Activated gamma-delta T cell treated with Interleukin-2 at 50 U/mL for 16 hours (primary cell): ENCODE measurements at places on chromosomes 7 and 10.

DNA sequence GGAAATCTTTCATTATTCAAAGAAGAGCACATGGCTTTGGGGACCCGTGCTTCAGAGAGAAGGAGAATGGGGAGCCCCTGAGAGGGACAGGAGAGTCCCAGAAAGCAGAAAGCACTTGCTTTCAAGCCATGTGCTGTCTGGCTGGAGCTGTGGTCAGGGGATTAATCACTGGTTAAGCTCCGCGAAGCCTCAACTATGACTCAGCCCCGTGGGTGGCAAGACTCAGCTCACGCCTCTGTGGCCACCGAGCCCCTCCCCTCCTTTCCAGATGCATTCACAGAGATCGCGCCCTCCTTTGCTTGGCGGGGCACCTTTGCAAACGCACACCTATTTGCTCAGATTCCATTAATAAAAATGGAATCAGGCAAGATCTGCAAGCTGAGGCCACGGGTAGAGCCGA is 202.9 kb upstream of the TCERG1L start:
- DNase-seq = no peak

GRCh38 chr10:128936392-128936791 is 530.6 kb upstream of the MGMT start:
- no peak for DNase-seq

- DNase-seq = no peak
Observed at GRCh38 chr10:7767209-7767608, 20.6 kb downstream of the KIN start.

DNA sequence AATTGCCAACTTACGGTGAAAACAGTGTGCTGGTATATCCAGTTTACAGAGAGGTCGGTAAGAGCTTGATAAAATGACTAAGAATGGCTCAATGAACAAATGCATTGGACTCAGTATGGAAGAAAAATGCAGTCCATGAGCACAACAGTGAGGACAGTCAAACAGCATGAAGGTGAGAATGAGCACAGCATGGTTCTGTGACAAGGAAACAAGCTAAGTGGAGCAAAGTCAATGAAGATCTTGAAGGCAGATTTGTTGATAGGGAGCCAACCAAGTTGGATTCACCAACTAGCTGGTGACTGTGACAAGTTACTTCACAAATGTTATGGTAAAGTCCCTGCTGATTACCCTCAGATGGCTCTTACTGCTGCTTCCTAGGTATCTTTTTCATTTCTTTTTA is 75.9 kb downstream of the SHOC2 start:
- no peak for DNase-seq

GRCh38 chr7:116159711-116160110 is 50.6 kb upstream of the TES start:
- DNase-seq = no peak

DNA sequence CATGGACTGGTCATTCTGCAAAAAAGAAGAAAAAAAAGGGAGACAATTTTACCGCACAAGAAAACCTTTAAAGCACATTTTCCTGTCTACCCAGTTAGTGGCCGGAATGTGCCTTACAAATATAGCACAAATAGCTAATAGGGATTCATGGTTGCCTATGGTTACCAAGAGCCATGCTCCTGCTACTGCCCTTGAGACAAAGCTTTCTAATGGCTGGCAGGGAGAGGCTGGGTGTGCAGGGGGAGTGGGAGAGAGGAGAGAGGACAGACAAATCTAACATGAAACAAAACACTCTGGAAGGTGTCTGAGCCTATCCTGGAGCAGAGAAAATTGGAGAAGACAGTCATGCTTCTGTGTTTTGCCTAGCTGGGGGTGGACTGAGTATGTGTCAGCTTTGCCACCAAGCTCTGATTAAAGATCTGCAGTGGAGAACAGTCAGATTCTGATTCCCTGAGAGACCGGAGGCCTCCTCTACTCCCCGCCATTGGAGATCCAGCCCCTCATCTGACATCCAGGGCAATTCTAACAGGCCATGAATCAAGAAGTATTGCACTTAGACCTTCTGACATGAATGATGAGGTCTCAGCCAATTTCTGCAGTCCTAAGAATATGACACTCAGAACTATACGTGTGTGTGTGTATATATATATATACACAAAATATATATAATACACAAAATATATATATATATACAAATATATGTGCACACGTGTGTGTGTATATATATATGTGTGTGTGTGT is 80.2 kb downstream of the PRTFDC1 start:
- no peak for DNase-seq

DNA sequence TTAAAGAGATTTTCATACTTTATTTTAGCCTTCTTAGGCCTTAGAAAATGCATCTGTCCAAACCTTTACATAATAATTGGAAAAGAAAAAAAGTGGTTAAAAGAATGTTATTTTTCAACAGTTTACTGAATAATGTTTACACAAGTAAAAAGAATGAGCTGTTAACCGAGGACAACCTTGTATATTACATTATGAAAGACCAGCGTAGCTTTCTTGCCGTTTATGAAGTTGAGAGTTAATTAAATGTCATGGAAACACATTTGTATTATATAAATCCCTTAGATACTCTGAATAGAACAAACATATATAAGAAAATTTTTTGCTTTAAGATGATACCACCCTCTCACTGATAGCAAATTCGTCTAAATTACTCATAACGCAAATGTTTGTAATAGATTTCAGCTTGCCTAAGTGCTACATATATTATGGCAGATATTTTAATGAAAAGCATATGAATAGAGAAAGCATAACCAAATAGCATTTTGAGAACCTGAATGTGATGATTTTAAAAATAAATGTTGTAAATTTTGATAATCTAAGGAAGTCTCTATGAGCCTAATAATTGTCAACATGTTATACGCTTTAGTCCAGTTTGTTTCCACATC is 9.1 kb downstream of the CACNB2 start:
- no peak for DNase-seq

DNA sequence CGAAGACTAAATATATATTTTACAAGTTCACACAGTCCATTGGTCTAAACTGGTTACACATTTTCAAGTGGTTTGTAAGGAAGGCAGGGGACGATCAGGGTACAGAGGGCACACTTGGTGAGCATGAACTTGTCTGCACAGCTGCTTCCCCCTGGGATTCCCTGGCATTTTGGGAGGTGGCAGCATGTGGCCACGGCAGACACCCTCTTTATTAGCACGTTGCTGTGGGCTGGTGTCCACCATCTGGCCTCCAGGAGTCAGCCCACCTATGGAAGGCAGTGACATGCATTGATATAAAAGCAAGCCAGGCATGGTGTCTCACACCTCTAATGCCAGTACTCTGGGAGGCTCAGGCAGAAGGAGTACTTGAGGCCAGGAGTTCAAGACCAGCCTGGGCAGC is 350.2 kb downstream of the TYW1 start:
- no peak for DNase-seq

DNA sequence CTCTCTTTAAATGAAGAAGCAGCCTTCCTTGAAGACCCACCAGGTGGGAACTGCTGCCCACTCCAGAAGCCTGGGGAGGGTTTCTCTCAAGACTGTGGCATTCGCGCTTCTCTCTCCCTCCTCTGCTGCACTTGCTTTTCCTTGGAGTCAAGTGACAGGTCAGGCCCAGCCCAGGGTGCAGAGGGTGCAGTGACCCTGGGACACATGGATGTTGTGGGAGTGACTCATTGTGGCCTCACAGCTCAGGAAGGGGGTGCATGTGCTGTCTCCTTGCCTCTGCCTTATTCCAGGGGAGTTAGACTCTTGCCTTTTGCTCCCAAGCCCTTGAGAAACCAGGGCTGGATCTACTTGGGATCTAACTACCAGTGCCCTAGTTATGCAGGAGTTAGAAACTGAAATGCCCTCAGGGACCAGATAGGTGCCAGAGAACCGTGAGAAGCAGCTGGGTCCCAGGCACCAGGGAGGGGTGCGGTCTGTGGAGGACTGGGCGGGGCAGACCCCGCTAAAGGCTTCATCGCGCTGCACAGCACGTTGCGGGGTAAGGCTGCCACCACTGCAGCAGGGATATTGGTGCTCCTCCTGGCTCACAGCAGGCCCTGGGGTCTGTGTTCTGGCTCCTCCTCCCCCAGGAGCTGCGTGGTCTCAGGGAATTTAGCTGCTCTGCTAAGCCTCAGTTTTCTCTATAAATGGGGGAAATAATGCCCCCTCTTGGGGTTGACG is 11.4 kb downstream of the FAM241B start:
- DNase-seq = no peak

GRCh38 chr10:93198401-93199131 is 124.9 kb downstream of the CYP26A1 start:
- no peak for DNase-seq

GRCh38 chr7:158077934-158078910 is 509.4 kb downstream of the PTPRN2 start:
- no peak for DNase-seq

GRCh38 chr7:104951546-104951945 is 62.5 kb upstream of the KMT2E start:
- DNase-seq = no peak

DNA sequence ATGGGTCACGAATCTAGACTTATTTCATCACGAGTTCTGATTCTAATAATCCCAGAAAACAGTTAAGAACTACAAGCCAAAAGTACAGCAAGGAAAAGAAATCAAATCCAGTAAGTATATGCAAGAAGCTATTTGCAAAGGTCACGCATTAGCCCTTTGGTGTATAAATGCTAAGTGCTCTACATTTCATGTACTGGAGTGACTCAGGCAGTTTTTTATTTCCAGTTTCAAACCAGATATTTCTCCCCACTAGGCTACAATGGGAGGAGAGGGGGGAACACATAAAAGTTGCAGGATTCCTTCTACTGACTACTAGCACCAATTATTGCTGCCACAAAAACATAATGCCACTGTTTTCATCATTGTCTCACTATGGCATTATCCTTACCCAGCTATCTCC is 148.0 kb downstream of the NRCAM start:
- DNase-seq = no peak

GRCh38 chr10:29850371-29850770 is 209.0 kb downstream of the JCAD start:
- DNase-seq = no peak

- DNase-seq = no peak
Observed at GRCh38 chr7:127214956-127215718, 37.6 kb downstream of the GRM8 start.

DNA sequence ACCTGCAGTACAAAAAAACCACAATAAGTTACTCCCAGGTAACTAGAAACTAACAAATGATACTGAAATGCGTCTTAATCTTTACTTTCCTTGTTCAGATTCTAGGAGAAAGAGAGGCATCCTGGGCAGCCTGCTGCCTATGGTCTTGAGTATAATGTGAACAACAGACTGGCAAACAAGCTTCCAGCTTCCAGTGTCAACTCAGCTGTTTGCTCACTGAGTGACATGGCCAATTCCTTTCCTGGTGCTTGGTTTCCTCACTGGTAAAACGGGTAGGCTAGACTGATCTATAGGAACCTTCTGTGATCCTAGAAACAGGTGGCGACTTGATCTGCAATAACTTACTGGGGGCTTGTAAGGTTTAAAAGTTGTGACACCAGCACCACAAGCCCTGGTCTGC is 10.1 kb downstream of the POLR3A start:
- no peak for DNase-seq

DNA sequence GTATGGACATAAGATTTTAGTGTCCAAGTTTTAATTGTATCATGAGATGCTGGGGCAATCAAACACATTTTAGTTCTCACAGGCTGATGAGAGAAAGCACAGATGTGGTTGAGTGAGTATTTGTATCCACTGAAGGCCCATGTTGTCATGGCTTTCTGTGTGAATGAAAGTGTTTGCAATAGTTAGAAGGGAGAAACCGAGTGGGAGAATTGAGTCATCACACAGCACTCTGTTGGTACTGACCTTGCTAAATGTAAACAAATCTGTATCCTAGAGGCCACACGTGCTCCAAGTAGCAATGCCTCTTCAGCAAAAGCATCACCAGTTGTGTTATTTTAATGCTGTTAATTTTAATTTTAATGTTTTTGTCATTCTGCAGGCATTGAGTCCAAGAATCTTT is 121.2 kb downstream of the EMX2 start:
- DNase-seq = no peak

- no peak for DNase-seq
Observed at GRCh38 chr10:11177381-11177780, 159.7 kb downstream of the CELF2 start.

DNA sequence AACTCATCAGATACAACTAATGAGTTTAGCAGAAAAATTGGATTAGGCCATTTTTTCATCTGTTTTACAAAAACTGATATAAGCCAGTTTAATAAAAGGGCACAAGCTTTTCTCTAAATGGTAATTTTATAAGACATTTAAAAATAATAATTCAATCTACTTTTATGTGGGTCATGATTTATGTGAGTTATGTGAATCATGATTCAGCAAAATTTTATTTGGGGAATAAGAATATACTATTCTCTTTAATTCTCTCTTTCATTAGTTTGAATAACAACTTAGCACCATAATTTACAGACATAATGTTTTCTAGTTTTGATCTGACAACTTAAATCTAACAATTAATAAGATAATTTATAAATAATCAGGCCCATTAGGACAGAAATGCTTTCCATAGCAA is 63.8 kb upstream of the TEX47 start:
- no peak for DNase-seq

DNA sequence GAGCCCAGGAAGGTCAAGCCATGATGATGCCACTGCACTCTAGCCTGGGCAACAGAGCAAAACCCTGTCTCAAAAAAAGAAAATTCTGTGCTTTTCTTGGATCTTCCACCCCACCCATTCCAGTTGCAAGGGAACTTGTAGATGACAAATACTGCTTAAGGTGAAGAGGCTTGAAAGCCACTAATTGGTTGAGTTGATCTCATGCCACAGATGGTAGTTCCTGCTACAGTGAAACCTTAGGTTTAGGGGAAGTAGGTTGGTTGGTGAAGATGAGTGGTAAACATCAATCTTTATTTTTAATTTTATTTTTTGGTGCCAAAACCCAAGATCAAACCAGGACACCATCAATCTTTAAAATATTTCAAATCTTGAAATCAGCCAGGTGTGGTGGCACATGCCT is 2.9 kb upstream of the GDI2 start:
- no peak for DNase-seq

GRCh38 chr10:14311206-14311957 is 19.3 kb downstream of the FRMD4A start:
- DNase-seq = no peak

- no peak for DNase-seq
Observed at GRCh38 chr7:100472854-100473499, 6.0 kb downstream of the TSC22D4 start.
